ENCODE measurements at places on chromosomes 4 and X.

GRCh38 chr4:90542216-90542615, 415.0 kb downstream of the CCSER1 start:
- DNase-seq = peak; percentile 22

GRCh38 chrX:151975736-151976275, 1.3 kb upstream of the GABRE start:
- no peak for DNase-seq

DNA sequence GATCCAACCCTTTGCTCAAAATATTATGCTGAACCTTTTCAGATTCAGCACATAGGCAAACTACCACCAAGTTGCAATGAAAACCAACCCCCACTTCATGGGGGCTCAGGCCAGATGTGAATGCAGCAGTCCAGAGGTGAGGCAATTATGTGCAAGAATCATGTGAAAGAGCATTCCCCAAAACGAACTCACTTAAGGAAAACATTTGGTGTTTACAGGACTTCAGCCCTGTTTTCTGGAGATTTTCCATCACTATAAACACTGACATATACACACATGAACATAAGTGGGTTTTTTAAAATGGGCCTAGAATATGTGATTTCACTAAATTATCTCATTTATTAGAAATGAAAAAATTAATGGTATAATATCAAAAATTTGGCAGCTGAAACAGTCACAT, 31.5 kb downstream of the BMP3 start:
- DNase-seq = no peak

DNA sequence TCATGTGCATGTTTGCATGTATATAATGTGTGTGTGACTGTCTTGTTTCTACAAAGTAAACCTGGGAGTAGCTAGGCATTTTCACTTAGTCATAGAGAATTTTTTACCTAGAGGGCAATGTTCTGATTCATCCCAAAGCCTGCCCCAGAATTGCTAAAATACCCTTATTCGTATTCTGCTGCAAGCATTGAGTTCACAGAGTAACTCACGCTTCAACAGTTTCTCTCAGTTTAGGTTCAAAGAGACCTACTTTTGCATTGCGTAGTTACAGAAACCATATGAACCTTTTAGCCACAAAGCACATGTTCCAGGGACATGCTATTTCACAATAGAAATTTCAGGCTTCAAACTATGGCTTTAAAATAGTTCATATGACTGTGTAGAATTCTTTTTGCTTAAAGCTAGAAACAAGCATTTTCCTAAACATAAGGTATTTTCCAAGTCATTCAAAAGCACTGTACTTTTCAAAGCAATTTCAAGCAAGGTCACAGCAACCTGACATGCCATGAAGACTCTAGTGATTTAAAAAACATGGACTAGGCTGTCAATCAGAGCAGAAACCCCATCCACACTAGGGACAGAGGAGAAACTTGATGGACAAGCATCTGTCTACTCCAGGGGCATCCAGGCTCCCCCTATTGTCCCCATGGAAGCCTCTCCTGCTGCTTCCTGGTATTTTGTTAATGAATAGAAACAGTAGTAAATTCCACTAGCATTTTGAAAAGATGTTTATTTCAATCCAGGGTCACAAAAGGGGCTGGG, 81.5 kb upstream of the MAPK10 start:
- DNase-seq = no peak

- DNase-seq = peak; percentile 38
Measured at GRCh38 chrX:40201329-40201885, 103.6 kb upstream of the BCOR start.

Data from hematopoietic multipotent progenitor cell treated with erythropoietin and hydrocortisone succinate and interleukin-3 and kit ligand, for 4 days (in vitro differentiated cells).